Cardiac muscle cell (in vitro differentiated cells and primary cell): ENCODE measurements at places on chromosomes 11 and 22.

- DNase-seq = no peak
These were observed 98.8 kb downstream of the SGSM3 start for GRCh38 chr22:40469181-40469580.

GRCh38 chr22:24996420-24996952 is 44.0 kb downstream of the KIAA1671 start:
- DNase-seq = peak; percentile 45

DNA sequence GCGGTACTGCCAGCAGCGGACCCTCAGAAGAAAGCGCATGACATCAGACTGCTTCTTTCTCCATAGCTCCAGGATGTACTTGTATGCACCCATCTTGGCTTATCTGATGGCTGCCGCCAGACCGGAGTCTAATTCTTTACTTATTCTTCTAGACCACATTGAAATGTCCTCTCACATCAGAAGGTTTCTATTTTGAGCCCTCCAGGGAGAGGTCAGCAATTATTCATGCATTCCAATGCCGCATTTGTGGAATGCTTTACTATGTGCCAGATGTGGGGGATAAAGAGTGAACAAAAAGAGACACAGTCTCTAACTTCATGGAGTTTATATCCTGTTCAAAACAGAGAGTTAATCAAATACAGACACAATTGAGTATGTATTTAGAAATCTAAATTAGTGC is 230.1 kb downstream of the MIAT start:
- peak; percentile 84 for DNase-seq

DNA sequence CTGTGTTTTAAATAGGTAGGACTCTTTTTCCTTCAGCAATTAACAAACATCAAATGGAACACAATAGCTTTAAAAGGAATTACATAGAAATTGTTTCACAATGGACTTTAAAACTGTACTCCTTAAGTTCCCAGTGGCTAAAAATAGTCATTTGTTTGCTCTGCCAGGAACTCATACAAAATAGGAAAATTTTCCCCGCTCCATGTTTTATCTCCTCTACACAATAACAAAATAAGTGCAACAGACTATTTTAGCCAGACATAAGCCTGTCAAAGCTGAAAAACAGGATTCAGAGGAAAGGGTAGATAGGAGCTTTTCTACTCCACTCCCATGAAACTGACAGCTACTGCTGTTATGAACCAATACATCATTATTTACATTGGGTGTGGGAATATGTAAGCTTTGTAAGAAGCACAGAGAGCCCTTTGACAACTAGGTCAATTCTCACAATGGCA is 90.1 kb downstream of the STK33 start:
- DNase-seq = no peak

DNA sequence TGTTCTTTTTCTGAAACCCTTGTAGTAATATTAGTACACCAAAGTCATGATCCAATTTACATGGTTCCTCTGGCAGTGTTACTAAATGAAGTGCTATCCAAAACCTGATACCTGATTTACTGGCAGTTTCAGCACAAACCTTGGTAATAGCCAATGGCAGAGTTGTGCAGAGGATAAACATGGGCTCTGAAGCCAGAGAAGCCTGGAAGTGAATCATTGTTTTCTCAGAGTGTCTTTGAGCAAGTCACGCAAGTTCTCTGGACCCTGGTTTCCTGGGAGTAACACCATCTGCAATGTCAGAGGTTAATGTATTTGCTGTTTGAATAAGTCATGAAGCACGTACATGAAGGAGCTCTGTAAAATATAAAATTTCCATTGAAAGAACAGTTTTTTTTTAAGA is 222.3 kb upstream of the NARS2 start:
- DNase-seq = peak; percentile 52

- no peak for DNase-seq
These were observed 269.4 kb downstream of the TTC28 start for GRCh38 chr22:28410050-28410816.

GRCh38 chr22:29700900-29701154 is 19.0 kb upstream of the CABP7 start:
- DNase-seq = no peak

GRCh38 chr22:36155702-36156101 is 4.9 kb downstream of the APOL3 start:
- DNase-seq = no peak
